ENCODE measurements at places on chromosomes 7 and 10. TPM values are rescaled to one million over a fixed set of nuclear protein-coding genes. Genes with fewer than 3 reads are reported as not detected.

Gene HGF
- not detected for total RNA-seq

GRCh38 chr10:17387861-17388503 lies 66.4 kb downstream of the ST8SIA6 start:
- DNase-seq = no peak
- H3K36me3 ChIP-seq = no peaks in the 10 kb centered on the region
- no peak overlapping the region for H3K27ac ChIP-seq
- H3K27me3 ChIP-seq = no peaks in the 10 kb centered on the region
- no peaks in the 10 kb centered on the region for H3K4me1 ChIP-seq

DNA sequence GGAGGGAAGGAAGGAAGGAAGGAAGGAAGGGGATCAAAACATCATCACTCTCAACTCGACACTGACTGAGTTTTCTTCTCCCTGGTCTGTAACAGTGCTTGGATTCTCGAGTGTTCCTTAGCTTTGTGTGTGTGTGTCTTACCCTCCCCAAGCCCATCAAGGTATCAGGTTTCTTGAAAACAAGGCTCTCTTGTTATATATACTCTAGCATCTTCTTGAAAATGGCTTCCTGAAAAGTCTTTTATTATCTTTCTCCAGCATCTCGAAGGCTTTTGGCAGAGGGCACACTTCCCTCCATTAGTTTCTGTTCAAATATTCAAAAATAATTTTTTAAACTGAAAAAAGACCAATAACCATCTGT lies 13.4 kb downstream of the SERPINE1 start:
- no peak overlapping the region for H3K4me3 ChIP-seq
- no peak overlapping the region for H3K27ac ChIP-seq
- H3K4me1 ChIP-seq = no peaks in the 10 kb centered on the region
- no peaks in the 10 kb centered on the region for H3K36me3 ChIP-seq
- peaks cover 41% of the 10 kb centered on the region for H3K27me3 ChIP-seq

- H3K36me3 ChIP-seq = no peaks in the 10 kb centered on the region
- H3K4me1 ChIP-seq = no peaks in the 10 kb centered on the region
- H3K4me3 ChIP-seq = no peak overlapping the region
- H3K27me3 ChIP-seq = no peaks in the 10 kb centered on the region
Observed at GRCh38 chr7:15248514-15248913, 313.3 kb downstream of the AGMO start.

DNA sequence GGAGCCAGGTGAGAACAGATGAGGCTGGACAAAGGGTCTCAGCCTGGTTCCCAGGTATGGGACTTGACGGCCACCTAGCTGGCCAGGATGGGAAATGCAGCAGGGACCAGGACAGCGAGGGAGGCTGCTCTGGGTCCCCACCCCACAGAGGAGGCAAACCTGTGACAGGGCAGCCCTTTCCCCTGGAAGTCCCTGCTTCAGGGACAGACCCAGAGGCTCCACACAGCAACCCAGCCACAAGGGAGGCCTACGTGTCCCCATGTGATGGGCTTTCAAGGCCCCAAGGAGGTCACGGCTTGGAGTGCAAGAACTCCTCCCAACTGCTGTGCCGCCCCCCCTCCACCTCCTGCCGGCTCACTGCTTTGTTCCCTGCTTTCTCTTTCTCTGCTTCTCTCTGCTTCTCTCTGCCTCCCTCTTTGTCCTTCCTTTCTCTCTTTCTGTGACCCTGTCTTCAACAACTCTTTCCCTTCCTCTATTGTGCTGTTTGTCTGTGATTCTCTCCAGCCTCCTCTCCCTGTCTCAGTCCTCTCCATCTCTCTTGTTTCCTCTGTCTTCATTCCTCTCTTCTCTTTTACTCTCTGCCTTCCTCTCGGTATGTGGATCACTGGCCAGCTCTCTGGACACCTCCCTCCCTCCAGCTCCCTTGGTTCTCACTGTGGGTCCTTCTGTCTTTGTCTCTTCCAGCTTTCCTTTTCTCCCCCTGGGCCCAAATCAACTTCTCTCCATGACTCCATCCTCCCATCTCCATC lies 9.6 kb upstream of the EIF5AL1 start:
- no peaks in the 10 kb centered on the region for H3K27me3 ChIP-seq
- no peaks in the 10 kb centered on the region for H3K36me3 ChIP-seq
- no peaks in the 10 kb centered on the region for H3K4me1 ChIP-seq
- H3K27ac ChIP-seq = no peak overlapping the region
- no peak overlapping the region for H3K4me3 ChIP-seq

GRCh38 chr10:95728526-95728925 lies 27.4 kb upstream of the ENTPD1 start:
- no peak overlapping the region for H3K4me3 ChIP-seq
- no peak for DNase-seq
- H3K4me1 ChIP-seq = no peaks in the 10 kb centered on the region
- H3K36me3 ChIP-seq = no peaks in the 10 kb centered on the region

Gene AKR1C3
- total RNA-seq = 1.1 TPM

- no peak overlapping the region for H3K27ac ChIP-seq
- no peaks in the 10 kb centered on the region for H3K27me3 ChIP-seq
- no peak for DNase-seq
- H3K4me3 ChIP-seq = no peak overlapping the region
- H3K4me1 ChIP-seq = no peaks in the 10 kb centered on the region
Observed at GRCh38 chr7:3879355-3880075, 578.5 kb downstream of the SDK1 start.

DNA sequence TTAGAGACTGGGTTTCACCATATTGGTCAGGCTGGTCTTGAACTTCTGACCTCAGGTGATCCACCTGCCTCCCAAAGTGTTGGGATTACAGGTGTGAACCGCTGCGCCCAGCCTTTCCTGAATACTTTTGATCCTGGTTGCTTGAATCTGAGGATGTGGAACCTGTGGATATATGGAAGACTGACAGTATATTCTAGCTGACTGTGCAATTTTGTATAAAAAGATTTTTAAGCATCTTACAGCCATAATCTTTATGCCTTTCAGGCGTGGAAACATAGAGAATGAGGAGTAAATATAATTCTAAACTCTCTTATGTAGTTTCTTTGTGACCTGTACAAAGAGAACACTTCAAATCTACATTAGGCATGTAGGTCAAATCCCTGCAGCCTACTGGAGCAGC lies 16.2 kb downstream of the TSPAN14 start:
- peak overlapping the region; percentile 82 for H3K27ac ChIP-seq
- no peaks in the 10 kb centered on the region for H3K27me3 ChIP-seq
- DNase-seq = no peak

Gene SPDYE2B
- total RNA-seq = not detected

Gene CARD11
- total RNA-seq = 135 TPM

Gene HABP2
- total RNA-seq = 0.13 TPM

GRCh38 chr10:77638321-77639101 lies 903 bp upstream of the KCNMA1 start:
- H3K27me3 ChIP-seq = peaks cover 45% of the 10 kb centered on the region
- H3K4me3 ChIP-seq = no peak overlapping the region
- no peaks in the 10 kb centered on the region for H3K4me1 ChIP-seq
- DNase-seq = no peak
- no peak overlapping the region for H3K27ac ChIP-seq
- H3K36me3 ChIP-seq = no peaks in the 10 kb centered on the region

Gene WNT2
- not detected for total RNA-seq

DNA sequence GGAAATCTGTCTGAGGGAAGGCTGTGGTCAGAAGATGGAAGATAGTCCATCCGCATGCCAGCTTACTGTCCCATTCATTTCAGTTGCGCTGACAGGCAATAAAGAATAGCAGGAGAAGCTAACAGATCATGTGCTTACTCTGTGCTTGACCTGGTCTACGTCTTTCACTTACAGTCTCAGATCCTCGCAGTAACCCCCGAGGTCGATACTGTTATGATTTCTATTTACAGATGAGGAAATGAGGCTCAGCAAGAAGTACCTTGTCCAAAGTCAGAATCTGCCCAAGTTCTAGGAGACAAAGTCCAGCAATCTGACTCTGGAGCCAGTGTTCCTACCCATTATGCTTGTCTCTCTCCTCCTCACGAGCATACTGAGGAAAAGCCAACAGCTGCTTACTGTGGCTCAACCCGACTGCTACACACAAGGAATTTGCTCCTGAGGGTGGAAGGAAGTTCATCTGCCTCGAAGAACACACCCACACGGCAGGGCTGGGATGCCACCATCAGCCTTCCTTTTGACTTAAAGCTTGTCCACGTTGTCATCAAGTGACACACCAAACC lies 74.2 kb downstream of the MINPP1 start:
- no peaks in the 10 kb centered on the region for H3K4me1 ChIP-seq
- H3K4me3 ChIP-seq = no peak overlapping the region
- peaks cover 13% of the 10 kb centered on the region for H3K27me3 ChIP-seq
- DNase-seq = no peak
- H3K36me3 ChIP-seq = no peaks in the 10 kb centered on the region
- H3K27ac ChIP-seq = no peak overlapping the region

DNA sequence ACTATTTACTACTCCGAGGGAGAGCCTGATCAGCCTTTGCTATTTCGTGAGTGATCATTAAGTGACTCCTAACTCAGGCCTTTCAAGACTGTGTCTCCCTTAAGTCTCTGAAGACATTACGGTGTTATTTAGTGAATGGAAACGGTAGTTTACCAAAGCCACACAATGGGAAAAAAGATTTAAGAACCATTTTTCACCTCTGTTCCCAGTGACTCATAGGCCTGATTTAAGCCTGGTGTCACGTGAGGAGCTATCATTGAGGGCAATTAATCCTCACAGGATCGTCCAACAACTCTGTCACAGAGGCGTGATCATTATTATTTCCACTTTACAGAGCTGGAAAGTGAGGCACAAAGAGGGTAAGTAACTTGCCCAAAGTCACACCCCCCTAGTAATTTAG lies 20.3 kb downstream of the C10orf90 start:
- H3K4me3 ChIP-seq = no peak overlapping the region
- DNase-seq = no peak
- no peaks in the 10 kb centered on the region for H3K4me1 ChIP-seq
- H3K36me3 ChIP-seq = no peaks in the 10 kb centered on the region
- no peak overlapping the region for H3K27ac ChIP-seq

Gene CRYGN
- 1.8 TPM for total RNA-seq

Gene ZNRF2
- 26.4 TPM for total RNA-seq

DNA sequence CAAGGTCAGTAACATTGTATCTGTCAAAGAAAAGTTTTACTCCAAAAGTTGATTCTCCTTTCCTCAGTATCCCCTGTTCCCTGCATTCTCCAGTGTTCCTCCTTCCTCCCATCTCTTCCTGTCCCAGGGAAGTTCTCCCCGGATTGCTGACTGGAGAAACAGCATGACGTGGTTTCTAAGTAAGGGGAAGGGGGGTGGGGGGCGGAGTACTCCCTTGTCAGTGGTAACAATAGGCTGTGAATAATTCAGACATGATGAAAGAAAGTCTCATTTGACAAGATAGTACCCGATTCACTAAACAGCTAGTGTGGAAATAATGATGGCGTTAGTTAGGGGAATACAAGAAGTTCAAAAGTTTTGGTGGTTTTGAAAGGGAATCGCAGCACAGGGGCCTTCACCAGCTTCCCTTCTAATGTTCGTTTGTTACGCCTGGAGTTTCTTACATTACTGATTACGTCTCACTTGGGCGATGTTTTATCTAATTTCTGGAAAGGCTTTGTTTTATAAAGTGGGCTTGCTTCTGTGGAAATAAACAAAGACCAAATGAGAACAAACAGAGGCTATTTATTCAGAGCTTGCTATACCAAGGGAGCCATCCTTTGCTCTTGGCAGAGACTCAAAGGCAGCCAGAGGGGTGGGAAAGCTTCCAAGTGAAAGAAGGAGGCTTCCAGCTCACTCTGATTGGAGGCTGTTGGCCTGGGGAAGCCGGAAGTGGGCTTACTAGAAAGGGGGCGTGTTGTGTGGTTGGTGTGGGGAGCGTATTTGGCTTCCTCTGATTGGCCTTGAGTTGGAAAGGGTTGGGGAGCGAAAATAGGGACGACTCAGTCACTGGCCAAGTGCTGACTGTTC lies 453.7 kb downstream of the SDK1 start:
- no peaks in the 10 kb centered on the region for H3K36me3 ChIP-seq
- no peak overlapping the region for H3K4me3 ChIP-seq
- no peak overlapping the region for H3K27ac ChIP-seq
- H3K4me1 ChIP-seq = no peaks in the 10 kb centered on the region
- H3K27me3 ChIP-seq = no peaks in the 10 kb centered on the region

Gene ACTR1A
- 51.6 TPM for total RNA-seq

Gene AKR1C8
- 0.46 TPM for total RNA-seq

DNA sequence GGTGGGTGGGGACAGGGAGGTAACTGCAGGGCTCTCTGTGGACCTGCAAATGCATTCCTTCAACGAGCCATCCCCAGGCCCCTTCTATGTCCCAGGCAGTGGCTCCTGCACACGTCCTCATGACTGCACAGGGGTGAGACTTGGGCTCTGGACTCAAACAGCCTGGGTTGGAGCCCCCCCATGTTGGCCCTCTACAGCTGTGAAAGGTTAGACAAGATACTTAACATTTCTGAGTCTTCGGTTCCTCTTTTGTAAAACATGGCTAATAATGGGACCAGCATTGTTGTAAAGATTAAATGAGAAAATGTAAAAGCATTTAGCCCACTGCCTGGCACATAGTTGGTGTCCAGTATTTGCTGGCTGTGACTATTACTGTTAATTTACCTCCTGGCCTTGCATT lies 41.8 kb downstream of the CHST3 start:
- no peak overlapping the region for H3K4me3 ChIP-seq
- H3K27me3 ChIP-seq = no peaks in the 10 kb centered on the region
- H3K27ac ChIP-seq = no peak overlapping the region
- H3K36me3 ChIP-seq = no peaks in the 10 kb centered on the region

GRCh38 chr10:116292493-116292892 lies 19.5 kb upstream of the GFRA1 start:
- no peaks in the 10 kb centered on the region for H3K27me3 ChIP-seq
- no peaks in the 10 kb centered on the region for H3K36me3 ChIP-seq
- H3K27ac ChIP-seq = no peak overlapping the region
- no peak overlapping the region for H3K4me3 ChIP-seq
- no peak for DNase-seq
- no peaks in the 10 kb centered on the region for H3K4me1 ChIP-seq

DNA sequence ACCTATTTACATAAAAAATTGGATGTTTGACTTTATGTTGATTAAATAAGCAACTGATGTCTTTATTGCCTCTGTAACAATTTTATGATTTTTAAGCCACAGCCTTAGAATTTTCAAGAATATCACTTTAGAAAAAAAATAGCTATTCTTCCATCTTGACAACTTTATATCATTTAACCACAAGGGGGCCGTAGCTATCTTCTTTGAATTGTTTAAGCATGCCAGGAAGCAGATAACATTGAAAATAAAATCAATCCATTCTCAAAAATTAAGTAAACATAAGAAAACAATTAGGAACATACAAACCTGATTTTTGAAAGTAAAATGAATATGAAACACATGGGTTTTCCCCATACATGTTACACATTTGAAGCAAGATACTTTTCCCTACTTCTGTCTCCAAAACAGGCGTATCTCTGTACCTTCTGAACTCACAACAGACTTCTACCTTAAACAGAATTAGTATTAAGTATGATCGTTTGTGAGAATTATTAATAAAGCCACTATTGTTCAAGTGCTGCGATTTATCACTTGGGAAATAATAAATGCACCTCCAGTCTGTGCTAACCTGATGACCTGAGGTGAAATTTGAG lies 209.0 kb downstream of the CACNA2D1 start:
- no peak for DNase-seq
- no peak overlapping the region for H3K4me3 ChIP-seq
- H3K27ac ChIP-seq = no peak overlapping the region
- H3K27me3 ChIP-seq = no peaks in the 10 kb centered on the region
- no peaks in the 10 kb centered on the region for H3K4me1 ChIP-seq
- no peaks in the 10 kb centered on the region for H3K36me3 ChIP-seq

Gene WEE2
- total RNA-seq = not detected

Gene NRP1
- 1.1 TPM for total RNA-seq

- no peak for DNase-seq
- no peak overlapping the region for H3K4me3 ChIP-seq
Observed at GRCh38 chr7:150948791-150949251, 29.3 kb downstream of the KCNH2 start.

- no peak for DNase-seq
- H3K4me1 ChIP-seq = no peaks in the 10 kb centered on the region
- H3K4me3 ChIP-seq = no peak overlapping the region
- H3K27ac ChIP-seq = no peak overlapping the region
- no peaks in the 10 kb centered on the region for H3K27me3 ChIP-seq
Observed at GRCh38 chr7:47526466-47526865, 55.4 kb downstream of the TNS3 start.
